ENCODE measurements at places on chromosomes 16 and 17.

- no peak for DNase-seq
Measured at GRCh38 chr17:10295728-10296343, 77.0 kb downstream of the MYH13 start.

- DNase-seq: no peak
Measured at GRCh38 chr16:81224824-81225223, 13.7 kb upstream of the BCO1 start.

- DNase-seq: no peak
Measured at GRCh38 chr17:1471490-1471889, 15.5 kb upstream of the CRK start.

DNA sequence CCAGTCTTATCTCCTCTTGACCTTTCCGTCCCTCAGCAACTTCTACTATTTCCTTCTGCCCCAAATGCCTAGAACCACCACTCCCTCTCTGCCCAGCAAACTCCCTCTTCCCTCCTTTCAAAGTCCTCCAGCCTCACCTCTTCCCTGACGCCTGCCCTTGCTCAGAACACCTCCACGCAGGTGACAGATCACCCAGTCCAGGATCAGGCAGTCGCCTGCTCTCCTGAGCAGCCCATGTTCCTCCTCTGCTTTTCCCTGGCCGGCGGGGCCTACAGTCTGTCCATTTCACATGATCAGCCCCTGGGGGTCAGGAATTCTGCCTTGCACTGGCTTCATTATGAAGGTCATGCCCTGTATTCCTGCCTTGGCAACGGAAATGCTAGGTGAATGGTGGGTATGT, 422 bp downstream of the CD300LF start:
- DNase-seq: no peak

DNA sequence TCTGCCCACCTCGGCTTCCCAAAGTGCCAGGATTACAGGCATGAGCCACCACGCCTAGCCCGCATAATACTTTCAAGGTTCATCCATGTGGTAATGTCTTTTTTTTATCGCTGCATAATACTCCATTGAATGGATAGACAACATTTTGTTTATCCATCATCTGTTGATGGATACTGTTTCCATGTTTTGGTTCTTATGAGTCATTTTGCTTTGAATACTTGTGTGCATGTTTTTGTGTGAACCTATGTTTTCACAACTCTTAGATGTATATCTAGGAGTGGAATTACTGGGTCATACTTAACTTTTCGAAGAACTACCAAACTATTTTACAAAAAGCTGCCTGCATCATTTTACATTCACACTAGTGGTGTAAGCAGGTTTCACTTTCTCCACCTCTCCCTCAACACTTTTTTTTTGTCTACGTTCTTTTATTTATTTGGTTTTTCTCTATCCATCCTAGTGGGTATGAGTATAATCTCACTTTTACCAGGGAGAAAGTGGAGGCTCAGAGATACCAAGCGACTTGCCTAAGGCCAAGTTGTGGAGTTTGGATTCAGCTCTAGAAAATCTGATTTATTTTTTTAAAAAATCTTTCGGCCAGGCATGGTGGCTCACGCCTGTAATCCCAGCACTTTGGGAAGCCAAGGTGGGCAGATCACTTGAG, 151.2 kb downstream of the CMIP start:
- DNase-seq: no peak

DNA sequence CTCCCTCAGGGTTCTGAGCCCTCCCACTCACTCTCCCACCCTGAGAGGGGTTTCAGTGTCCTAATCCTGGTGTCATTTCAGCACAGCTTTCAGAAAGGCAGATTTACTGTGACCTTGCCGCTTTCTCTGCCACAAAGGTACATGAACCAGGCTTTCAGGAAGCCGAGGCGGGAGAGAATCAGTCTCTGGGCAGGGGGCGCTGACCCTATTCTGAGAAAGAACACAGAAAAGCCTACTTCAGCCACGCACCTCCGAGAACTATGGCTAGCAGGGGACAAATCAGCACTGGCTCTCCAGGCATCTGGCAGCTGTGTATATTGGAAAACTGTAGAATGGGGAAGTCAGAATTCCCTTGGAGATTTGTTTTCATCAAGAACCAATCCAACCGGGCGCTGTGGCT, 57.7 kb upstream of the BCAR1 start:
- DNase-seq: no peak

All from stimulated activated CD4-positive, alpha-beta T cell treated with anti-CD3 and anti-CD28 coated beads, TNF-alpha, amount 100 ng/mL, for 1 hour (primary cell).